Tibial nerve (tissue), 4 donors: ENCODE measurements at places on chromosomes 1 and 21. TPM values are rescaled to one million over a fixed set of nuclear protein-coding genes. Genes with fewer than 3 reads are reported as not detected.

LRRC71 gene
- total RNA-seq = not detected

MYBPH gene
- total RNA-seq = not detected

FCRL5 gene
- 0.21 TPM for total RNA-seq

RXFP4 gene
- total RNA-seq = not detected

ASPM gene
- total RNA-seq = not detected

GCSAML gene
- total RNA-seq = not detected
